ENCODE measurements at places on chromosomes 4 and X.
A peak's percentile ranks its signal among the peaks of the same experiment; 100 is the strongest.

- DNase-seq: no peak
Measured at GRCh38 chrX:105314458-105314857, 94.0 kb upstream of the TEX13A start.

DNA sequence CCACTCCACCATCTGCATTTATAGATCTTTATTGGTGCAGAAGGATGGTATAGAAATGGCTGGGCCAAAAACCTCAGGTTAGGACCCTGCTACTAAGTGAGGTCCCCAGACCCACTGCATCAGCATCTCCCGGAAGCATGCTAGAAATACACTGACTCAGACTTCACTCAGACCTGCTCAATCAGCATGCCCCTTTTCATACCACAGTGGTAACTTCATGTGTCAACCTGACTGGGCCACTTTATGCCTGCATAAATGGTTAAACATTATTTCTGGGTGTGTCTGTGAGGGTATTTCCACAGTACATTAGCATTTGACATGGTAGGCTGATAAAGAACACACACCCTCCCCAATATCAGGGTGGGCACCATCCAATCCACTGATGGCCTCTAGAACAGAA lies 118.6 kb upstream of the VCX3B start:
- DNase-seq: no peak

- DNase-seq: no peak
Measured at GRCh38 chr4:25773358-25773757, 89.4 kb downstream of the SEL1L3 start.

DNA sequence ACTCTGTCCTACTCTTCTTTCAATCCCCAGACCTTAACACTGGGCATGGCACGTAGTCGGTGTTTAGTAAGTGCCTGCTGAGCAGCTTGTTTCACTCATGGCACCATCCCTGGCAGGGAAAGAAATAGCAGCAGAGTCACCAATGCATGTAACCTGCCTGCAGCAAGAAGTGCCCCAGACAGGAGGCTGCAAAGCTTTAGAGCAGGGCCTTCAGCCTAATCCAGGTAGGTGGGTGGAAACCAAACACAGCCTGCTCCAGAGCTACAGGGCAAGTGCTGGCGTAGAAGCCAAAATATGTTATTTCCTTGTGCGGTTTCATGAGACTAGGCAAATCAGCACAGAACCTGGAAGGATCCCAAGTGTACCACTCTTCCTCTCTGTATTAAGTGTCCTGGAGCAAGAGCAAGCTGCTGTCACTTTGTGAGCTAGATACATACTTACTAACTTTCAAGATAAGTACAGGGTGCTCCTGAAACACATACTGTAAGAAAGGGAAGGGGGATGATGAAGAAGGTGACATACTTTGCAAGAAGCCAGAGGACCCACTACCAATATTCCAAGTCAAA lies 5.5 kb downstream of the PROM1 start:
- no peak for DNase-seq

- no peak for DNase-seq
Measured at GRCh38 chrX:41447897-41448296, 754 bp downstream of the NYX start.

DNA sequence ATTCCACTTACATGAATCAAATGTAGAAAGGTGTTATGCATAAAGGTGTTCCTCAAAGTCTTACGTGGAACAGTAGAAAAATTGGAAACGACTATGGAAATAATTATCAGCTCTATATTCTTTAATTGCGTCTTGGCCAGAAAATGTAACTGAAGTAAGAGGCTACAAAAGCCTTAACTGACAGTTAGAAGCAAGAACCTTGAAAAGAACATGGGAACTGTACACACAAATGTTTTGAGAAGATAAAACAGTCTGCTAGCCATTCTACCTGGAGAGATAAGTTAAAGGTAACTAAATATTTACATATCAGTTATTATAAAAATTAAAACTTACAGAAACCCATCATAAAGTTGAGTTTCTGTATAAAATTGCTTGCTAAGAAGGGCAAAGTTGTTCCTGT lies 172.0 kb upstream of the FTHL17 start:
- no peak for DNase-seq

DNA sequence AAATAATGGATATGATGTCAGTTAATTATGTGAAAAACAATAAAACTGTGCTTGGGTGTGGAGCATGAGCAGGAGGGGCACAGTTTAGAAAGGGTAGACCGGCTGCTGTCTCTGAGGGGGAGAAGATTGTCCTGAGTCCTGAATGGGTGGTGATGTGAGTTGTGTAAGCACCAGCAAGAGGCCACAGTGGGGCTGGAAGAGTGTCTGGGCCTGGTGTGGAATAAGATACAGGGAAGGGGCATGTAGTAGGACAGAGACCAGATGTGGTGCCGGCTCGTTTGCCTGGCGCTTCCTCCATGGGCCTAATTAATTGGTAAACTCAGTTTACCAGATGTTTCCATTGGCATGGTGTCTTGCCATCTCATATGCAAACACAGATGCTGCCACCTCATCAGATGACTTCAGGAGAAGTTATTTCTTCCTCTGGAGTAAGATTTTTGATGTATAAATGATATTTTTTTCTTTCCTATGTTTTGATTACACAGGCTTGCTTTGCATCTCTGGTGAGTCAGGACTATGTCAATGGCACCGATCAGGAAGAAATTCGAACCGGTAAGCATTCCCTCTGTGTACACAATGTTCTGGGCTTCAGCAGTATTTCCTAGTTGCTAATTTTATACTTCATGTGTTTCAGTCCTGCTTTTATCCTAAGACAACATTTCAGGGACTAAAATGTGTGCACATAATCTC lies 5.1 kb downstream of the MED28 start:
- DNase-seq: no peak

DNA sequence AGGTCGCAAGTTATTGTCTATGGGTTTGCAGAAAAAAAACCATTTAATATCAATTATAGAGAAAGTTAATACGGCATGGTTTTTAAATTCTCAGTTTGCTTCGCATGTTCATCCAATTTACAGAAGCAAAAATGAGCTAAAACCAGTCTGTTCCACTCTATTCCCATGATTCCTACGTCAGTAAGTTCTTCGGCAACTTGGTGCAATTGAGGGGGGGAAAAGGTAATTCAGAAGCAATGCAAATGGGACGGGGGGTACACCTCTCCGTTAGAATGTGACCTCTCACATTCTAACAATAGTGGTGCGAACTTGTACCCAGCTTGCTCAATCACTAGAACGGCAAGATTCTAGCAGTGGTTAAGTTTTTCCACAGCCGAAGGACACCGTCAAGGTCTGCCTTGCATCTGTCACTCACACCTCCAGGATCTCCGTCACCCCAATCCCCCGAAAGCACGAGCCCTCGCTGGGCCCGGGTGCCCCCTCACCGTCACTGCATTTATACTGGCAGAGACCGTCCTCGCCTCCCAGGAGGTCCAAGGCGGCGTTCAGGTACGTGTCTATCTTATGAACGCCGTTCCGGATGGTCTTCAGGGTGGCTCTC lies 653 bp downstream of the PLA2G12A start:
- peak; percentile 1 for DNase-seq
